ENCODE measurements at places on chromosomes 1 and 21.

GRCh38 chr21:29385934-29386520, 87.3 kb downstream of the BACH1 start:
- DNase-seq = no peak

- no peak for DNase-seq
Observed at GRCh38 chr1:66371233-66372005, 162.5 kb upstream of the SGIP1 start.

GRCh38 chr1:39575191-39576015, 1.2 kb downstream of the PABPC4 start:
- DNase-seq = peak; percentile 53

DNA sequence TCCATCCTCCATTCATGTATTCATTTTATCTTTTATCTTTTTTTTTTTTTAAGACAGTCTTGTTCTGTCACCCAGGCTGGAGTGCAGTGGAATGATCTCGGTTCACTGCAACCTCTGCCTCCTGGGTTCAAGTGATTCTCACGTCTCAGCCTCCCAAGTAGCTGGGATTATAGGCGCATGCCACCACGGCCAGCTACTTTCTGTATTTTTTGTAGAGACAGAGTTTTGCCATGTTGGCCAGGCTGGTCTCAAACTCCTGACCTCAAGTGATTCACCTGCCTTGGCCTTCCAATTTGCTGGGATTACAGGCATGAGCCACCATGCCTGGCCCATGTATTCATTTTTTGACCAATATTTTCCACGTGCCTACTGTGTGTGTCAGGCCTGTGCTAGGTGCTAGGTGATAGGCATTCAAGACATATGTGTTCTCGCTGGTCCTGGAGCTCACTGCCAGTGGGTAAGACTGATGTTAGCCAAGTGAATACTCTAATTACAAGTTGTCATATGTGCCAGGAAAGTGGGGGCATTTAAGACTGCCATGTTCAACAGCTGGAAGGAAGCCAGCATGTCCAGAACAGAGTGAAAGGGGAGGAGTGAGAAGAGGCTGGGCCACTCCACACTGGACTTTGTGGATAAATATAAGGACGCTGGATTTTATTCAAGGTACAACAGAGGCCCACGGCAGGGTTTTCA, 5.3 kb upstream of the CELSR2 start:
- no peak for DNase-seq
